ENCODE measurements at places on chromosomes 12 and 14.

GRCh38 chr12:106131676-106132075 lies 7.1 kb downstream of the NUAK1 start:
- DNase-seq: no peak

DNA sequence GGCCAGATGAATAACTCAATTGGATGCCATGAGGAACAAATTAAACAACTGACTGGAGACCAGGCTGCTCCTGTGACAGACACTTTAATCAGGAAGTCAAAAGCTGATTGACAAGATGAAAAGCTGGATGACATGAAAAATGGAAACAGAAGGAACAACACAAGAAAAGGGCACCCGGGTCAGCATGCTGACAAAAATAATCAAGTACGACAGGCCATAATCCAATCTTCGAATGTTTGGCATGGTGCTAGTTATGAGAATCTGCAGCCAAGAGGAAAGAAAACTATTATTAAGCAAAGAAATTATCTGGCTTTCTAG lies 544.7 kb downstream of the ETNK1 start:
- no peak for DNase-seq

DNA sequence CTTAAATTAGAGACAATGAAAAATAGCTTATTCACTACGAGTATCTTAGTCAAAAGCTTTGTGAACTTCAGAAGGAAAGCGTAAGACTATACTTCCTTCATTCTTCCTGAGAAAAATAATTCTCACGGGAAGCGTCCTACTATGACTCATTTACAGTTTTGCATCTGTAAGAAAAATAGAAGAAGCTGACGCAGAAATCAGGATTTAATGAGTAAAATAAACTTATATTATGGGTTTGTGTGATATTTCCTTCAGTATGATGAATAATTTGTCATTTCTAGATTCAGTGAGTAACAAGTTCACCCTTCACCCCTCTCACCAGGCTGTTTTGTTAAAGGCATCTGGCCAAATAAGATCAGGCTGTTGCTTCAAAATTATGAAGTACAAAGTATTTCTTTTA lies 17.8 kb upstream of the PDE3A start:
- no peak for DNase-seq

GRCh38 chr12:16437281-16437816 lies 89.9 kb downstream of the MGST1 start:
- no peak for DNase-seq

DNA sequence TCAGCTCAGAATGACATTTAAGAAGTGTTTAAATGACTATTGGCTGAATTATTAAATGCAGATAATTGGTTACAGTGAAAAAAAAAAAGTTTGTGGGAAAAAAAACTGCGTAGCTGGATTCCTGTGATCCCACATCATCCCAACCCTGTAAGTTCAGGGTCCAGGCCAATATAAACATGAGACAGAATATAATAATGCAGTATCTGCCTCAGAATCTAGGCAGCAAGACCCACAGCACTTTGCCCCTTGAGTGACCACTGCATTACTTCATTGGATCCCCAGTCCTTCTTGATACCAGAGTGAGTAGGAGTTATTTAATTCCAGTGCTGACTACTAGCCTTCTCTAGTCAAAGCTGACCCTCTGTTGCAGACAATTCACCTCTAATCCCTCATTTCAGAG lies 272.6 kb downstream of the CCER1 start:
- no peak for DNase-seq

- DNase-seq: no peak
These were observed 338.8 kb upstream of the TMEM132C start for GRCh38 chr12:127928178-127928577.

DNA sequence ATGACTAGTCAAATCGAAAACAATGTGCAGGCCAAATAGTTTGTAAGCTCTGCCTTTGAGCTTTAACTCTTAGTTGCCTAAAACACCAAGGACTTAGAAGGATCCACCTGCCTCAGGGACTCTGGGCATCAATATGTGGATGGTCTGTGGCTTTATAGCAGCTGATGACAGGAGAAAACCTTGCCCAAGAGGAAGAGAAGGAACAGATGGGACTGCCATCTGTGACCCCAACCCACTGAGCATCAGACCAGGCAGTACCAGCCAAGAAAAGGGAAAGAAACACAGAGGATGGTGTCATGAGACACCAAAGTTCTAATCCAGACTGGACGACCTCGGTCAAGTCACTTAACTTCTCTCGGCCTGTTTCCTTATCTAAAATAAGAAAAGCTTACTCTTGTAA lies 12.7 kb downstream of the TGFB3 start:
- DNase-seq: no peak

DNA sequence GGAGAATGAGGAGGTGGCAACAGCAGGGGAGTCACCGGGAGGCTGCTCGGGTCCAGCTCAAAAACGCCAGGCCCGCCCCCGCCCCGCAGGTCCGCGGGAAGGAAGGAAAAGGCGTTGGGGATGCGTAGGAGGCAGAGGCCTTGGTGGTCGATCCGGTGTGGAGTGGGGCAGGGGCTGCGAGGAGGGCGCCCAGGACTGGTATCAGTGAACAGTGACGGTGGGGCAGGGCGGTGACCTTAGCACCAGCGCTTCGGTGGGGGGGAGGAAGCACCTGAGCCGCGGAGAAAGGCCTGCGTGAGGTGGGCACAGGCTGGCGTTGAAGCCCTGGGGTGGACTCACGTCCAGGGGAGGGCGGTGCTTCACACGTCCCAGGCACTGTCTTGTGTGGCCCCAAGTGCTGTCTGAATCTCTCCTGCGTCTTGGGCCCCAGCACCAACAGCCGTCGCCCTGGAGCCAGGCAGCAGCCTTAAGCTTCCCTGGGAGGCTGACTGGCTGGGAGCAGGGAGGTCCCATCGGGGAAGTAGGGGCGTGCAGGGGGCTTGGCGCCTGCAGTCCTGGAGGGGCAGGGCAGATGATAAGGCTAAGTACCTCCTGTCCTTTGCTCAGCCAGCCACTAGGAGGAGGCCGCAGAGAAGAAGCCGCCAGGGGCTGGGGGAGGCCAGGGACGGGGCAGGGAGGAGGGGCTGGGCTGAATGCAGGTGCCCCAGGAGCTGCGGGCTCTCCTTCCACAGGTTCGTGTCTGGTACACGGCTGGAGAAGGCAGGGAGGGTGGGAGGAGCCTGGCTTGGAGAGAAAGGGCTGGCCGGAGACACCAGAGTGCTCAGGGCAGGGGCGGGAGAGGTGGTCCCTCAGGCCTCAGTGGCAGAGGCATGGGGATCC lies 26.5 kb downstream of the ZBTB42 start:
- DNase-seq: no peak

DNA sequence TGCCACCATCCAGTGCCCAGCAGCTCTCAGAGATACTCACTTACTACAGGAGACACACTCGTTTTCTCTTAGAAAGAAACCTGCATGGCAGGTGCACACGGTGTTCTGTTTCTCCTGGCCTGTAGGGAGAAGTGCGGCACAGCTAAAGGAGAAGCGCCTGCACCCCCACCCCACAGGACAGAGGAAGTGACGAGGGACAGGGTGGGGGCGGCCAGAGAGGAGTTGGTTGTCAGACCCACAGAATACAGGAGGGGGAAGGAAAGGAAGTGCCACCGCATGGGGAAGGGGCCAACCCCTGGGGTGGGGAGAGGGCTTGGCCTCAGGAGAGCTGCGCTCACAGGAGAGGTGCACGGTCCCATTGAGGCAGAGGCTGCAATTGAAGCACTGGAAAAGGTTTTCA lies 8.8 kb downstream of the TNFRSF1A start:
- DNase-seq: no peak

- no peak for DNase-seq
These were observed 380.3 kb downstream of the CCER1 start for GRCh38 chr12:90574676-90575075.

DNA sequence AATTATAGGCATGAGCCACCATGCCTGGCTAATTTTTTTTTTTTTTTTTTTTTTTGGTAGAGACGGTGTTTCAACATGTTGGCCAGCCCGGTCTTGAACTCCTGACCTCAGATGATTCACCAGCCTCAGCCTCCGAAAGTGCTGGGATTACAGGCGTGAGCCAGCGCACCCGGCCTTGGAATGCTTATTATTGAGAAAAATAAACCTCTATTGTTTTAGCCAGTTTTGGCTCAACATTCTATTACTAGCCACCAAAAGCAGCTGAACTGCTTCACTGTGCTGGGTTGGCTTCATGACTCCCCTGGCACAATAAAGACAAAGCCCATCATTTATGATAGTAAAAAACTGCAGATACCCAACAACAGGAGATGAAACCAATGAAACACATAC lies 93.5 kb upstream of the CEP83 start:
- DNase-seq: no peak

- DNase-seq: no peak
These were observed 22.3 kb upstream of the TDRD9 start for GRCh38 chr14:103905842-103906456.

- DNase-seq: no peak
These were observed 8.8 kb downstream of the BCL7A start for GRCh38 chr12:122030424-122031035.

DNA sequence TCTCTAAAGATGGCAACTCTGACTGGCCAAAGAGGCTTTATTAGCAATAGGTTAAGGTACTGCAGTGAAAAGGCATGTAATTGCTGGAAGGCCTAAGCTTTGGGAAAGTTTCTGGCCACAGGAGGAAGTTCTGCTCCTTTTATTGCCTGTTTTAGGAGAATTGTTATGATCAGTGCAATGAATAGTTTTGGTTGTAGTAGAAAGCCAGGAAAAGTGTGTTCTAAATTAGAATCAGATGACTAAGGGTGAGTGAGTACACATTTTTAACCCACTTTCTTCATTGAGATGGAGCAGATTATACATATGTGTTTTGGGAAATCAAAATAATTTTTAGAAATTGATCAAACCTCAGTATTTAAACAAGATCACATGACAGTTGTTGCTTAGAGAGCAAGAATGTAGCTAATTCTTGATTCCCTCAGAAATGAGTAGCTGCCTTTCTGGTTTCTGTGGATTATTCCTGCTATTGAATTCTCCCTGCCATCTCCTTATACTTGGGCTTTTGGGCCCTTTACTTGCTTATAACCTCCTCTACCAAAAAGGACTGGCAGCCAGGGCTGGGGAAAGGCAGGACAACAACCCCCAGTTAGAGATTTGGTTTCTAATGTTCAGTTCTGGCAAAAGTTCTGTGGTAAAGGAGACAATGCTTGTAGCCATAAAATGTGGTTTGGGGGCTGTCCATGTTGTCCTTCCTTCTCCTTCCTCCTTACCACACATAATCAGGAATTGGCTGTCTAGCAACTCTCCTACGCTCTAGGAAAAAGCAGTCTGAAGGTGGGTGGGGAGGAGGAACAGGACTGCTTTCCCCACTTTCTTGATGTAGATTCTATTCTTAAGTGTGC lies 217.1 kb downstream of the SLC38A4 start:
- no peak for DNase-seq

GRCh38 chr14:35147186-35147585 lies 24.8 kb downstream of the PRORP start:
- no peak for DNase-seq
